ENCODE measurements at places on chromosomes 1 and 21. TPM values are rescaled to one million over a fixed set of nuclear protein-coding genes. Genes with fewer than 3 reads are reported as not detected.

DNA sequence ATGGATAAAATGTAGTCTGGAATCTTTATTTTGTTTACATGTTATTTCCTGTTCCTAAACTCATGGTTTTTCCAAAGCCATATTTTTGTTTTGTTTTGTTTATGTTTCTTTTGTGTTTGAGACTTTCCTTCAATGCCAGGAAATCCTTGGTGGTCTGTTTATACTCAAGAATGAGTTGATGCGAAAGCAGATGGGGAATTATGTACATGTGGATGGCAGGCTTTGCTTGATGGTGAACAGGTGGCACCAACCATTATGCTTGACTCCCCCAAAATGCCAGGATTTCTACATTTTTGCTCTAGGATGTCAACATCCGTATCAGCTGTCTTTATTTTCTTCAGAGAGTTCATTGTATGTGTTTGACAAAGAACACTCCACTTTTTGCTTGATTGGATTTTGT, 448.5 kb downstream of the PRDM2 start:
- no peak overlapping the region for H3K4me3 ChIP-seq
- no peak overlapping the region for H3K27ac ChIP-seq
- H3K36me3 ChIP-seq = no peaks in the 10 kb centered on the region
- no peaks in the 10 kb centered on the region for H3K27me3 ChIP-seq

GRCh38 chr1:66931590-66931989, 6.8 kb downstream of the MIER1 start:
- DNase-seq = no peak
- H3K4me1 ChIP-seq = peaks cover 13% of the 10 kb centered on the region
- peak overlapping the region; percentile 81 for H3K4me3 ChIP-seq
- peak overlapping the region; percentile 97 for H3K27ac ChIP-seq

GRCh38 chr21:44273046-44273445, 11.3 kb upstream of the DNMT3L start:
- no peaks in the 10 kb centered on the region for H3K36me3 ChIP-seq
- no peaks in the 10 kb centered on the region for H3K4me1 ChIP-seq
- no peak overlapping the region for H3K4me3 ChIP-seq
- H3K27ac ChIP-seq = no peak overlapping the region
- H3K27me3 ChIP-seq = no peaks in the 10 kb centered on the region
- no peak for DNase-seq

The HSD3B1 gene
- total RNA-seq = not detected

DNA sequence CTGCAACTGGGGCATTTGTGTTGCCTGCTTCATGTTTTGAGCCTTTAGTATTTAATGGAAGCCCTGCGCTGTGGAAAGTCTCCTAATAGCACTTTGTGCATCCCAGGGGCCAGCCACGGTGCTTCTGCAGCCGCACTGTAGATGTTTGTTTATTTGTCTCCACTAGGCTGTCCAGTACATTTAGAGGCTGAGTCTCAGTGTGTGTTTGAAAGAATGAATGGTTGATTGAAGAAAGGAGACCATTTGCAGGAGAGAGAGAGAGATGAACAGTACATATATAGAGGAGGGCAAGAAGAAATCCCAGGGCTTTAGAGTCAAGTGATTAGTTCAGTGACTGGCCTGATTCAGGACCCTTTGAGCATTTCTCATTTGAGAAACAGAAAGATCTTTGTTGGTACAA, 33.9 kb downstream of the MPZL1 start:
- H3K27ac ChIP-seq = peak overlapping the region; percentile 82
- H3K36me3 ChIP-seq = no peaks in the 10 kb centered on the region
- peaks cover 28% of the 10 kb centered on the region for H3K4me1 ChIP-seq
- DNase-seq = no peak

DNA sequence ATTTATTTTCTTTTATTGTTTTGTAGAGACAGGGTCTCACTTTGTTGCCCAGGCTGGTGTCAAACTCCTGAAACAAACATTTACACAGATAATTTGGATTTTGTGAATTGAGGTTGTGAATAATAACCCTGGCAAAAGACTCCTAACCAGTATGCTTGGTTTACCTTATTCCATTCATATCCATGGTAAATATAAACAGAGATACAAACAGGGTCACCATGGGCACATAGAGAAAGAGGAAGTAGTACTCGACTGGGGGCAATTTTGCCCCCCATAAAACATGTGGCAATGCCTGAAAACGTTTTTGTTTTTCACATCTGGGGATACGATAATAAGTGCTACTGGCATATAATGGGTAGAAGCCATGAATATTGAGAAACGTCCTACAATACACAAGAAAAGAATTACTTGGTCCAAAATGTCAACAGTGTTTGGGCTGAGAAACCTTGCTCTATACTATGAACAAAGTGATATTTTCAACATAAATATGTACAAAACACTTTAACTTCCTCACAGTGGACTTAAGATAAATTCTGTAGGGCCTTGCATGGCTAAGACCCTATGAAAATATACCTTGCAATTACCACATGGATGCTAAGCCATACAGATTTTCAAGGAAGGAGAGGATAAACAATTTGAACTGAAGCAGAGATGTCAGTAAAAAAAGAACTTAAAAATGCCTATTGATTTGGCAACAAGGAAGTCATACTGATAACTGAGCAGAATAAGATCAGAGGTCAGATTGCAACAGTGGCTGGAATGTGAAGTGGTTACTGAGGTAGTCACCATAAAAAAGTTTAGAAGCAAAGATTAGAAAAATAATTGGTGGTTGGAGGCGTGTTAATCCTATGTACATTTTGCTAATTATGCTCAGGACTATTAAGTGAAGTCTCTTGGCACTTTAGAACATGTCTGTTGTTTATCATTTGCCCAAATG, 27.4 kb upstream of the ASPM start:
- no peaks in the 10 kb centered on the region for H3K4me1 ChIP-seq
- no peak for DNase-seq
- H3K4me3 ChIP-seq = no peak overlapping the region
- H3K36me3 ChIP-seq = no peaks in the 10 kb centered on the region
- no peaks in the 10 kb centered on the region for H3K27me3 ChIP-seq
- no peak overlapping the region for H3K27ac ChIP-seq

DNA sequence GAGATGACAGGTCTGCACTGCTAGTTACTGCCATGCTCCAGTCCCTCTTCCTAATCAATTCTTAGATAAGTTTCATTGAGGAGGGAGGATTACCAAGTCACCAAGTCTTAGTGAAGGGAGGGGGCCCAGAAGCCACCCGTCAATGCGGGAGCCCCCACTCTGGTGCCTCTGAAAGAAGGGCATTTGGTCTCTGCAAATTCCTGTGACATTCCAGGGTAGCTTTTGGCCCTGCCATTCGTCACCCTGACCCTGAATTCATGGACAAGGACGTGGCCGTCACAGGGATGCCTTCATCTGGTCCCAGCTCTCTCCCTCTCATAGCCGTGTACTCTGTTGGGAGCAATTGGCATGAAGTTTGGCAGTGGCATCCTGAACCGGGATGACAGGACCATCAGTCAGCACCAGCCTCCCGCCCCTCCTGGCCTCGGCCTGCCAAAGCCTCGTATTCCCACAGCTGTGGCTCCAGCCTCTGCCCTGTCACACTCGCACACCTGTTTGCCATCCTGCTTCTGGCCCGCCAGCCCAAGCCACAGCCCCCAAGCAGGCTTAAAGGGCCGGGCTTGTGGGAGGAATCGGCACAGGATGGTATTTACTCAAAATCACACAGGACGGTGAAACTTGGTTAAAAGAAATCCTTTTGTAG, 150.7 kb downstream of the CLIC6 start:
- H3K27me3 ChIP-seq = no peaks in the 10 kb centered on the region
- H3K4me3 ChIP-seq = no peak overlapping the region
- H3K36me3 ChIP-seq = no peaks in the 10 kb centered on the region
- H3K27ac ChIP-seq = no peak overlapping the region

GRCh38 chr21:38376235-38376634, 119.4 kb downstream of the KCNJ15 start:
- no peak overlapping the region for H3K4me3 ChIP-seq
- no peaks in the 10 kb centered on the region for H3K36me3 ChIP-seq

- H3K36me3 ChIP-seq = no peaks in the 10 kb centered on the region
- H3K27me3 ChIP-seq = peaks cover 6% of the 10 kb centered on the region
- no peak overlapping the region for H3K4me3 ChIP-seq
Observed at GRCh38 chr1:29532285-29532684, 296.0 kb downstream of the PTPRU start.

- peaks cover 33% of the 10 kb centered on the region for H3K36me3 ChIP-seq
- no peaks in the 10 kb centered on the region for H3K4me1 ChIP-seq
- no peak for DNase-seq
- no peak overlapping the region for H3K4me3 ChIP-seq
Observed at GRCh38 chr1:11147197-11147770, 41.9 kb upstream of the ANGPTL7 start.

GRCh38 chr1:16348414-16349182, 3.7 kb downstream of the FBXO42 start:
- H3K27ac ChIP-seq = no peak overlapping the region
- no peaks in the 10 kb centered on the region for H3K36me3 ChIP-seq

GRCh38 chr1:81151206-81151605, 649.5 kb upstream of the ADGRL2 start:
- DNase-seq = no peak
- H3K4me3 ChIP-seq = no peak overlapping the region
- no peaks in the 10 kb centered on the region for H3K4me1 ChIP-seq
- no peaks in the 10 kb centered on the region for H3K36me3 ChIP-seq
- H3K27me3 ChIP-seq = no peaks in the 10 kb centered on the region

The BRINP2 gene
- total RNA-seq = not detected

- H3K4me3 ChIP-seq = no peak overlapping the region
- DNase-seq = no peak
- no peak overlapping the region for H3K27ac ChIP-seq
- no peaks in the 10 kb centered on the region for H3K36me3 ChIP-seq
- peaks cover 15% of the 10 kb centered on the region for H3K4me1 ChIP-seq
Observed at GRCh38 chr1:205481629-205482151, 22.8 kb upstream of the CDK18 start.

The IL19 gene
- not detected for total RNA-seq

The IGSF5 gene
- total RNA-seq = not detected

DNA sequence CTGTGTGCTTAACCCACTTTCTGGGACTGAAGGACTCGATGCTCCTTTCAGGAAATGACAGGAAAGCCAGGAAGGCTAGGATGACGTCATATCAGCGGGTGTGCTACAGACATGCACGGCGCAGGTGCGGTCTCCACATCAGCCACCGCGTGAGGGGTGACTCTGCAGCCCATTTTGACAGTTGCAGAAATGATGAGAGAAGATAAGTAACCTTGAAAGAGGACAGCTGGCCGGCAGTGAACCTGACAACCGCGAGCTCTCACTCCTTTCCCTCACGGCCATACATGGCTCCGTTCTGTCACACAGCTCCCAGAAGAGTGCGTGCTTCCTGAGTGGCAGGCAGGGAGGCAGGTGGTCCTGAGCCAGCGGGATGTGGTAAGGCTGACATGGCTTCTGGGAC, 1.7 kb upstream of the KRTAP10-5 start:
- no peak for DNase-seq
- H3K27ac ChIP-seq = no peak overlapping the region
- H3K27me3 ChIP-seq = peaks cover 17% of the 10 kb centered on the region
- H3K36me3 ChIP-seq = no peaks in the 10 kb centered on the region

The NTMT2 gene
- total RNA-seq = not detected

- H3K4me3 ChIP-seq = no peak overlapping the region
- DNase-seq = no peak
- no peak overlapping the region for H3K27ac ChIP-seq
- no peaks in the 10 kb centered on the region for H3K36me3 ChIP-seq
Observed at GRCh38 chr1:66769512-66770229, 17.4 kb downstream of the DYNLT5 start.

DNA sequence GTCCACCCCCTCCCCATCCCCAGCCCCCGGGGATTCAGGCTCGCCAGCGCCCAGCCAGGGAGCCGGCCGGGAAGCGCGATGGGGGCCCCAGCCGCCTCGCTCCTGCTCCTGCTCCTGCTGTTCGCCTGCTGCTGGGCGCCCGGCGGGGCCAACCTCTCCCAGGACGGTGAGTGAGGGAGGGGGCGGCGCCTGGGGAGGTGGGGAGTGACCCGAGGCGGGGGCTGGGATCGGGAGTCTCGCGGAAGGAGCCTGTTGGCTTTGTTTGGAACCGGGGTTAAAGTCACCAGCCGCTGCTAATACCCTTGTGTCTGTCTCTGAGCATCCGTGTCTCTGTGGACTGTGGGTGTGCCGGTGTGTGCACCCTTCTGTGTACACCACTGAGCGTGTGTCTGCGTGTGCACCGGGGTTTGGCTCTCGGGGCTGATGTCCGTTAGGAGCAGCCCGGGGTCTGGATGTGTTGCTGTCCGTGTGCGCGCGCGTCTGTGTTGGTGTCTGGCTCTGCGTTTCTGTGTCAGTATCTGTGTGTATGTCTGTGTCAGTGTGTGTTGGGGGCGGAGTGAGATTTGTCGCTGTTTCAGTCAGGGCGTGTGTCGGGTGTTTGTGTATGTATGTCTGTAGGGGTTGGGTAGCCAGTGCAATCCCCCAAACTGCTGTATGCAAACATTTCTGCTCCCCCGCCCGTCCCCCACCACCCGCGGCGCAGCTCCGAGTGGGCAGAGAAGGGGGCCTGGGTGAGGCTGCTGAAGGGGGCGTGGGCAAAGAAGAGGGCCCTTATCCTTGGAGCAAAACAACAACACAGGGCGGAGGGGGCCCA, 480 bp downstream of the CADM3 start:
- H3K4me3 ChIP-seq = peak overlapping the region; percentile 41
- peak overlapping the region; percentile 61 for H3K27ac ChIP-seq
- DNase-seq = no peak
- no peaks in the 10 kb centered on the region for H3K4me1 ChIP-seq
- H3K27me3 ChIP-seq = peaks cover 40% of the 10 kb centered on the region
- H3K36me3 ChIP-seq = no peaks in the 10 kb centered on the region

GRCh38 chr21:42466700-42467099, 29.3 kb downstream of the RSPH1 start:
- H3K4me3 ChIP-seq = no peak overlapping the region
- no peak overlapping the region for H3K27ac ChIP-seq
- DNase-seq = peak; percentile 6

GRCh38 chr1:102796429-102796828, 311.9 kb downstream of the COL11A1 start:
- no peaks in the 10 kb centered on the region for H3K27me3 ChIP-seq
- no peak for DNase-seq
- no peak overlapping the region for H3K27ac ChIP-seq
- no peaks in the 10 kb centered on the region for H3K4me1 ChIP-seq
- no peaks in the 10 kb centered on the region for H3K36me3 ChIP-seq

GRCh38 chr1:162368451-162368850, 8.2 kb downstream of the SPATA46 start:
- no peaks in the 10 kb centered on the region for H3K27me3 ChIP-seq
- no peaks in the 10 kb centered on the region for H3K36me3 ChIP-seq
- H3K27ac ChIP-seq = peak overlapping the region; percentile 73
- H3K4me1 ChIP-seq = peaks cover 44% of the 10 kb centered on the region
- peak; percentile 71 for DNase-seq

GRCh38 chr1:239260842-239261241, 125.5 kb upstream of the CHRM3 start:
- no peaks in the 10 kb centered on the region for H3K27me3 ChIP-seq
- no peaks in the 10 kb centered on the region for H3K4me1 ChIP-seq
- no peaks in the 10 kb centered on the region for H3K36me3 ChIP-seq
- H3K4me3 ChIP-seq = no peak overlapping the region
- DNase-seq = no peak

DNA sequence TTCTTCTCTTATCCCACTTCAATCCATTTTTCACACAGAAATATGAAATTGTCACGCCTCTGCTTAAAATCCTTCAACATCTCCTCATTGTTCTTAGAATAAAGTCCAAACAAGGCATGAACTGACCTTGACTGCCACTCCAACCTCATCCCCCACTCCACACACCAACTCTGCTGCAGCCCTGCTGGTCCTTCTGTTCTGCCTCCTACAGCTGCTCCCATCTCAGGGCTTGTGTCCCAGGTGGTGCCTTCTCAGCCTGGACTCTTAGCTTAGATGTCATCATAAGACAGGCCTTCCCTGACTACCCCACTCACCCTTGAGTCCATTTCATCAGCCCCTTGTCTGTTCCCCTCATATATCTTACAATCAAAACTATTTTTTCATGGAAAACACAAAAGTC, 10.4 kb downstream of the TARBP1 start:
- no peak overlapping the region for H3K4me3 ChIP-seq
- H3K36me3 ChIP-seq = peaks cover 5% of the 10 kb centered on the region
- H3K27ac ChIP-seq = no peak overlapping the region
- no peak for DNase-seq
- H3K27me3 ChIP-seq = no peaks in the 10 kb centered on the region
- H3K4me1 ChIP-seq = no peaks in the 10 kb centered on the region

All from transverse colon (tissue), 4 donors.